Thymus (tissue), 14 donors: ENCODE measurements at places on chromosomes 2 and 18. TPM values are rescaled to one million over a fixed set of nuclear protein-coding genes. Genes with fewer than 3 reads are reported as not detected.

- no peak for DNase-seq
- no peaks in the 10 kb centered on the region for H3K36me3 ChIP-seq
- H3K4me3 ChIP-seq: no peak overlapping the region
- H3K27ac ChIP-seq: no peak overlapping the region
- no peaks in the 10 kb centered on the region for H3K4me1 ChIP-seq
These were observed 10.0 kb downstream of the LRATD1 start for GRCh38 chr2:14642499-14642898.

DNA sequence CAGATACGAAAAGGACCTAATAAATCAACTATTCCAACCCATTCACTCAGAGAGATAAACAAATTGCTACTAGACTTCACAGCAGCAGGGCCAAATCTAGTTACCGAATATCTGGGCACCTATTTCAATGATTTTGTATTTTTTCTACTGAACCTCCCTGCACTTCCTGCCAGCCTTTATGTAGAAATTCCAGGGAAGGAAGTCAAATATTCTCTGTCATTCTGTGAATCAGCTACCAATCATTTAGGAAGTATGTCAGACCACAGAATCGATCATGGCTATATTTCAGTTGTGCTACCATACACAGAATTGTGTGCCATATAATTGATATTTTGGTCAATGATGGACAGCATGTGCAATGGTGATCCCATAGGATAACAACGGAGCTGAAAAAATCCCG lies 109.6 kb upstream of the SPOPL start:
- no peaks in the 10 kb centered on the region for H3K36me3 ChIP-seq
- no peaks in the 10 kb centered on the region for H3K27me3 ChIP-seq
- no peaks in the 10 kb centered on the region for H3K4me1 ChIP-seq
- no peak overlapping the region for H3K27ac ChIP-seq
- no peak overlapping the region for H3K4me3 ChIP-seq

DNA sequence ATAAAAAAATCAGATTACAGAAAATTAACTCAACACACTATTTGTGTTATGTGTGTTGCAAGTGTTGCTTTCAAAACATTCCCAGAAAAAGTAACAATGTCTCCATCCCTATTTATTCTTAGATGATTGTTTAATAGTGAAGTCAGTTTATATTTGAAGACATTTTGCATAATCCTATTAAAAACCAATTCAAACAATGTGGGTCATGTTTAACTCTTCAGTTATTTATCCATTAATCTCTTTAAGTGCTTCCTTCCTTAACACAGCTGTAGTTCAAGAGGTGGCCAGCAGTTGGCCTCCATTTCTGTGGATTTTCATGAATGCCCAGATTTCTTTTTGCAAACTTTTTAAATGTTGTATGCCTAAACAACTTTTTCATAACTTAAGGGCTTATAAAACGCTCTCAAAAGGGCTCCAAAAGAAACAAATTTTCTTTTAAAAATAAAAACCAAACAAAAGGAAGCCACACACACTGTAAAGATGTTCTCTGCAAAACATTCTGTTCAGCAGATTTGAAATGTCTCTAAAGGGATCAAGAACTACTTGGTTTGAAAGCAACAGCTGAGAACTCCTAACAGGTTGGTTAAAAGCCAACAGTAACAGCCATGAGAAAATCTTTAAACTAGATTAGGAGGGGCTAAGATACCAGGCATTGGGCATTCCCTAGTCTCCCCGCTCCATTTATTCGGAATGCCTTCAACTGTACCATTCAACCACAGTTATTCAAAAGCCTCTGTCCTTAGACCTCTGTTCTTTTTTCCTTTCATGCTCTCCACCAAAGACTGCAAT lies 71.5 kb downstream of the THADA start:
- no peaks in the 10 kb centered on the region for H3K4me1 ChIP-seq
- peaks cover 6% of the 10 kb centered on the region for H3K36me3 ChIP-seq
- no peaks in the 10 kb centered on the region for H3K27me3 ChIP-seq
- H3K27ac ChIP-seq: no peak overlapping the region

DNA sequence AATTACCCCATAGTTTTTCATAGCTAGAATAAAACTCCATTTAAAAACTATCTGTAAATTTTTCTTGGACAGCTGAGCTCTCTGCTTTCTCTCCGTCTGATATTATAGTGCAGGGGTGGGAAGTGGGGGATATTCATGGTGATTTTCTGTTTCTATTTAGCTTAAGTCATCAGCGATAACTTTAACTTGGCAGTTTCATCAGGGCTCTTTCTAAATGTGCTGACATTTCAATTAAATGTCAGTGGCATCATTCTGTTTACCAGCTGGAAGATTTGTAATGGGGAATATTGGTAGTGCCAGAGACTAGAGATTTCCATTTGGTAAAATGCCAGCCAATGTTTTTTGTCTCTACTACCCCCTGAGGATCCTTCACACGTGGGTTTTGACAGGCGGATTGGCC lies 53.5 kb upstream of the CAPN13 start:
- no peak overlapping the region for H3K4me3 ChIP-seq
- H3K27ac ChIP-seq: no peak overlapping the region
- H3K4me1 ChIP-seq: peaks cover 21% of the 10 kb centered on the region
- no peaks in the 10 kb centered on the region for H3K27me3 ChIP-seq
- H3K36me3 ChIP-seq: no peaks in the 10 kb centered on the region
- no peak for DNase-seq

TMEM127 gene
- 13.7 TPM for polyA plus RNA-seq

GRCh38 chr2:195319548-195320412 lies 337.2 kb upstream of the SLC39A10 start:
- H3K4me3 ChIP-seq: no peak overlapping the region
- no peak overlapping the region for H3K27ac ChIP-seq
- no peak for DNase-seq
- no peaks in the 10 kb centered on the region for H3K36me3 ChIP-seq

FAM237A gene
- polyA plus RNA-seq: 0.18 TPM

- no peaks in the 10 kb centered on the region for H3K27me3 ChIP-seq
- no peaks in the 10 kb centered on the region for H3K4me1 ChIP-seq
- no peak overlapping the region for H3K4me3 ChIP-seq
- no peak for DNase-seq
- no peak overlapping the region for H3K27ac ChIP-seq
These were observed 24.1 kb downstream of the TFPI start for GRCh38 chr2:187529977-187530721.

MEMO1 gene
- polyA plus RNA-seq: 62.0 TPM
